ENCODE measurements at places on chromosomes 11 and 22.

DNA sequence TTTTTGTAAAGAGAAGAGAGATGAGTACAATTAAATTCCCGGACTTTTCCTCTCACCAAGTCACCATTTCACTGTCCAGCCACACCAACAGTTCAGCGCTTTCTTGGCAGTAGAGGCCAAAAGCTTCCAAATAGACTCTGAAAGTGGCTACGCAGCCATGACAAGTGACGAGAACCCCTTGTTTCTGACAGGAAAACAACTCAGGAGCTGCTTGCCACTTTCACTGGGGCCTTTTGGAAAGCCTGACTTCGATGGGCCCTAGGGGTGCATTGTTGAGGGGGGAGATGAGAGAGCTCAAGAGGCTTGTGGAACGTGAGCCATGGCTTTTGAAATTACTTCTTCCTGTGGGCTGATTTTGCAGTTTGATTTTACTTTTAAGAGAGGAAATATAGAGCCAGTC lies 422.1 kb upstream of the FAT3 start:
- DNase-seq: no peak

- no peak for DNase-seq
Observed at GRCh38 chr11:132365650-132366049, 995.2 kb downstream of the NTM start.

DNA sequence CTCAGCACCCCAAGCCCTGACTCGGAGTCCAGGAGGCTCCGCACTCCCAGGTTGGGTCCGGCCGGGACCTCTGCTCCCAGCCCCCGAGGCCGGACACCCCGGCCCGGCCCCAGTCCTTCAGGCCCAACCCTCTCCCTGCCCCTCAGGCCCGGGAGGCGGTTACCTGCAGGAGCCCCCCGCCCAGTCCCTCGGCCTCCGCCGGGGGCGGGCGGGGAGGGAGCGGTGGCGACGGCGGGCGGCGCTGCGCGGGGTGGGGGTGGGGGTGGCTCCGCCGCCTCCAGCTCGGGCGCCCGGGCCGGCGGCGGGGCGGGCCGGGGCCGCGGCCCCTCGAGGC lies 310 bp downstream of the TCF20 start:
- no peak for DNase-seq

DNA sequence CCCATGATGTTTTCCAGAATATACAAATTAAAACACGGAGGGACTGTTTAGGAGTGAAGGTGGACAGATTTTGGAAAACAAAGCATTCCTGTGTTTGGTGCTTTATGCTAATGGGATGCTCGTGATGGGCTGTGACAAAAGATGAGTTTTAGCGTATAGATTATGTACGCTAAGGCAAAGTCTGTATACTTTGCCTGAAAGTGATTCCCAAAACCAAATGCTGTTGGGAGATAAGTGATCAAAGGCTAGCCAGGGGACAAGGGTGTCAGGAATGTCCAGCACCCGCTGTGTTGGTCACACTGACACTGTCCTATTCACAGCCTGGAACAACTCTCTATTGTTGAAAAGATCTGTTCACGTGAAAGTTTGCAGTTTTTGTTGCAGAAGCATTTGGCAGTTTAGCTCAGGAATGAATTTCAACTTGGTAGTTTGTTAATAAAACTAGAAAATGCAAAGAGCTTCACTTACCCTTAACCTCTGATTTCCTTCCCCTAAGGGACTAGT lies 1.5 kb downstream of the JAM3 start:
- no peak for DNase-seq

GRCh38 chr11:69394869-69395246 lies 86.6 kb upstream of the LINC01488 start:
- no peak for DNase-seq

- DNase-seq: peak; percentile 51
Observed at GRCh38 chr22:38871360-38872171, 450 bp downstream of the CBX6 start.

- no peak for DNase-seq
Observed at GRCh38 chr11:80023386-80023785, 582.6 kb upstream of the TENM4 start.

GRCh38 chr22:35567351-35568141 lies 26.9 kb downstream of the RASD2 start:
- no peak for DNase-seq

DNA sequence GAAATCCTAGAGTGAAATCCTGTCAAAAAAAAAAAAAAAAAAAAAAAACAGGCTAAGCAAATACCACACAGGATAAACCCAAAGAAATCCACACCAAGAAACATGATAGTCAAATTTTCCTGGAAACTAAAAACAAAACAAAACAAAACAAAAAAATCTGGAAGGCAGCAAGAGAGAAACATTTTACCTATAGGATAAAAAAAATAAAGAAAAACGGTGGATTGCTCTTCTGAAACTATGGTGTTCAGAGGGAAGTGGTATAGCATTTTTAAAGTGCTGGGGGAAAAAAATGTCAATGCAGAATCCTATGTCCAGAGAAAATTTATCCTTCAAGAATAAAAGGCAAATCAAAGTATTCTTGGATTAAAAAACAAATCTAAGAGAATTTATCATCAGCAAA lies 41.6 kb upstream of the CBX7 start:
- no peak for DNase-seq

DNA sequence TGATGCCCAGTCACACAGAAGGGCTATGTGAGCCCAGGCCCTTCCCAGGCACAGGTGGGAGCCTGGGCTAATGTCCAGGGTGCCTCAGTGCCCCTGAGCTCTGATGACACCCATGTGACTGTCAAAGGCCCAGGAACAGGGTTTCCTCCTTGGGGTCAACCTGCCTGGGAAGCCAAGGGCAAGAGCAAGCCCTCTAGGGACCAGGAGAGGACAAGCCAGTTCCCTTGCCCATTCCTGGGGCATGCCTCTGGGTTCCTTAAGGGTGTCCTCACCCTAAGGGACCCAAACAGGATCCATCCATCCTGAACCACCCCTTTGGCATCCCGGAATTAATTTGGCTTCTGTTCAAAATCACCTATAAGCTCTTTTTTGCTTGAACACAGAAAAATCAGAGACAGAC lies 39.0 kb downstream of the PISD start:
- DNase-seq: no peak

DNA sequence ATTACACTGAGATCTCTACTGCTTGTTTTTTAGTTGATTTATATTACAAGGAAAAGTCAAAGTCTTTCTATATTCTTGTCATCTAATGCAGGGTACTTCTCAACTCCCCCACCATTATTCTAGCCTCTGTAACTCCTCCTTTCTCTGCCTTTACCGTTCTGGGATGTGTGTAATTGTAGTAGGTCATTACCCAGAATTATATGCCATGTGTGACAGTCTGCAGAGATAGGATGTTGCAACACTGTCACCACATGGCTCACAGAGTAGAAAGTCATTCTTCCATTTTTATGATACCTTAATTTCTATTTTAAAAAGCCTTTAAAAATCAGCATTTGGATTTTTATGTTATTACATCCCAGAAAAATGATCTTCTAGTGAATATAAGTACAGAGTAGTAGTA lies 32.7 kb downstream of the ZNF143 start:
- no peak for DNase-seq

- no peak for DNase-seq
Observed at GRCh38 chr11:119835753-119836152, 106.8 kb upstream of the NECTIN1 start.

DNA sequence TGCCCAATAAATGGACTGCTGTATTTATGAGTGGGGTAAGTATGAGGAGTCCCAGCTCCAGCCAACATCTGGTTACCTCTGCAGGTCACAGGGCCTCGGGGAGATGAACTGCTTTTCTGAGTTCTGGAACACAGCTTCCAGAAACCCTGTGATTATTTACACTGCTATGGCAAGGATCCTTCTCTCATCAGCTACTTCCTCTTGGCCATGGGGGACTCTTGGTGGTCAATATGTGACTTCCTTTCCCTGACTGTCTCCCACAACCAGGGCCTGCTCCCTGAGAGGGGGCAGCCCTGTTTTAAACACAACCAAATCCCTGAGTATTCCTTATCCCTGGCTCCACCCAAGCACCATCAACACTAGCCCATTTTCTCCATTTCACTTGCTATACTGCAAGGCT lies 10.0 kb downstream of the RHOG start:
- DNase-seq: no peak

- no peak for DNase-seq
Observed at GRCh38 chr22:39290724-39291161, 28.7 kb downstream of the RPL3 start.

DNA sequence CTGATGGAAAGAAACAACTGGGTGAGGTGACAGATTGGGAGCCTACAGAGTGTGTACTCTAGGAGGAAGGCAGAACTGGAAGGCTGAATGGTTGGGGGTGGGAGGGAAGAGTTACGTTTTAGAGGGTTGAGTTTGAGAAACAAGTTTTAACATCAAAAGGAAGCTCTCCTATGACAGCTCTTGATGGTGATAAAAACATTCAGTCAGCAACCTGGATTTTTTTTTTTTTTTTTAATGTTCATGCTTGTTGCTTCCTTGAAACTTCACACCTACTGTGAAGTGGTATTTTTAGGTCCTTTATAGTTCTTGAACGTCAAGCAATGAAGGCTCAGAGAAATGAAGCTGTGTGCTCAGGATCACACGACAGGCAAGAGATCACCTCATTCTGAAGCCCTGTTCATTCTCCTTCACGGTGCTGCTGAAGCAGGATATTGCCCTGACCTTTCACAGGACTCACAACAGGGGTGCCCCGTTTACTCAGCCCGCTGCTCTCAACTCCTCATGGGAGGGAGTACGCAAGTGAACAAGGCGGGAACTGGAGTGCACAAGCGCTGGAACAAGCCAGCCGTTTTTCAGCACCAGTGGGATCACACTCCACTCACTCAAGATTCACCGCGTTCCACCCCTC lies 1.6 kb upstream of the TMEM109 start:
- no peak for DNase-seq

DNA sequence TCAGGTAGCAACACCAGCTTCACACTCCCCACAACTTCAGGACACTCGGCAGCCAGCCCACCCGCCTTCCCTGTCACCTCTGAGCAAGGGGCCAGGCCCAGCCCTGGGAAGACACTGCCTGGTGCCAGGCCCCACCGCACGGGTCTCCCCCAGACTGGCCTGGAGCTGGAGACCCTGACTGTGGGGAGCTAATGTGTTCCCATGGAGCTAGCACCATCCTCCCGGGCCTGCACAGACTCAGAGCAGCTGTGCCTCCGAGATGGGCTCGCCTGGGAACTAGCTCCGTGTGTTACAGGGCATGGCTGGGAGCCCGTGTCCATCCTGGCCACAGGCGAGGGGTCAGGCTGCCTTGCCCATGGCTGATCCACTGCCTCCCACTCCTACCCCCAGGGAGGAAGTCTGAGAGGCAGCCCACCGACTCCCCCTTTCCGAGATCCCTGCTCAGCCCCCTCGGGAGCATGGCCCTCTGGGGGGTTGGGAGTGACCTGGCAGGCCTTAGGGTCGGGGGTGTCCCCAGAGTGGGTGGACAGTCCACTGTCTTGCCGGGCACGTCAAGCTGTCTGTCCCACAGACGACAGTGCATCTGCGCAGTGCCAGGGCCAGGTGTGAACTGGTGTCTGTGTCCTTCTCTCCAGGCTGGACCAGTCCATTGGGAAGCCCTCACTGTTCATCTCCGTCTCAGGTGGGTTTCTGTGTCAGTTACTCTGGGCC lies 76.7 kb upstream of the KCNQ1OT1 start:
- peak; percentile 22 for DNase-seq

DNA sequence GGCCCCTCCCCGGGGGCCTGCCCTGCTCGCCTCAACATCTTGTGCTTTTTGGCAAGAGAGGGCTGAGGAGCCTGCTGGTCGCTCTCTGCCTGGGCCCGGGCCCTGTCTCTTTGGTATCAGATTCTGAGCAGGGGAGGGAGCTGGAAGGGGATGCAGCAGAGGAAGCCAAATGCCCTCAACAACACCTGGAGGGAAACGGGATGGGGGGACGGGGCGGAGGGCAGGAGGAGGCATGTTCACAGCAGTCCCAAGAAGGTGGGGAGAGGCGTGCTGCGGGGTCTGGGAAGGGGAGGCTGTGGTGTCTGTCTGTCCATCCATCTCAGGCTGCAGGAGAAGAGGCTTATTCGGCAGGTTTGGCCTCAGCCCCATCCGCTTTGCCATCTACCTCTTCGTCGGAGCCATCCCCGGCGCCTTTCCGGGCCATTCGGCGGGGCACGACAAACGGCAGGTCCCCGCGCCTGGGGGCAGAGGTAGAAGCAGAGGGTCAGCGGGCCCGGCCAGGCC lies 29.4 kb downstream of the APOL1 start:
- DNase-seq: no peak

DNA sequence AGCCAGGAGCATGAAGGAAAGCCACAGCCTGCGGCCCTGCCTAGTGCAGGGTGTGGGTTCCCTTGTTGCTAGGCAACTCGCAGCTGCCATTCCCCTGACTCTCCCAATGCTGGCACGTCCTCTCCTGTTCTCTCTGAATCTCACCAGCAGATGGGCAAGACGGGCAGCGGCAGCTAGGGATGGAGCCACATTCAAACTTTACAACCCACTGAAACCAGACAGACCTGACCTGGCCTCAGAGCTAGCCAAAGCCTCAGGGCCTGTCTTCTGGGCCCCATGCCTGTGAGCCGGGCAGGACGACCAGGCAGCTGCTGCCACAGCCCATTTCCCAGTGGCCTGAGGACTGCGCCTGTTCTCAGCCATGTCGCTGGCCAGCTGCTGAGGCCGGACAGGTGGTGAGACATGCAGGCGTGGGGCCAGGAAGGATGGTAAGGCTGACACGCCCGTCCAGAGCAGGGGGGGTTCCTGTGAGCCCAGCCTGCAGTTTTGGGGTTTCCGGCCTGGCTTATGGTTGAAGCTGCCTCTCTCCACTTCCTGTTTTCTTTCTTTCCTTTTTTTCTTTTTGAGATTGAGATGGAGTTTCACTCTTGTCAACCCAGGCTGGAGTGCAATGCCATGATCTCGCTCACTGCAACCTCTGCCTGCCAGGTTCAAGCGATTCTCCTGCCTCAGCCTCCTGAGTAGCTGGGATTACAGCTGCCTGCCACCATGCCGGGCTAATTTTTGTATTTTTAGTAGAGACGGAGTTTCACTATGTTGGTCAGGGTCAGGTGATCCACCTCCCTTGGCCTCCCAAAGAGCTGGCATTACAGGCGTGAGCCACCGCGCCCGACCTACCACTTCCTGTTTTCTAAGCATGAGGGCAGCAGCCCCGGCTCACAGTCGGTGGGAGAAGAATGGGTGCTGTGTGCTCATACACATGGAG lies 4.1 kb downstream of the SUN2 start:
- no peak for DNase-seq

GRCh38 chr11:32297611-32298011 lies 137.7 kb downstream of the WT1 start:
- peak; percentile 67 for DNase-seq
